ENCODE measurements at places on chromosomes 7 and 10.
A peak's percentile ranks its signal among the peaks of the same experiment; 100 is the strongest.

DNA sequence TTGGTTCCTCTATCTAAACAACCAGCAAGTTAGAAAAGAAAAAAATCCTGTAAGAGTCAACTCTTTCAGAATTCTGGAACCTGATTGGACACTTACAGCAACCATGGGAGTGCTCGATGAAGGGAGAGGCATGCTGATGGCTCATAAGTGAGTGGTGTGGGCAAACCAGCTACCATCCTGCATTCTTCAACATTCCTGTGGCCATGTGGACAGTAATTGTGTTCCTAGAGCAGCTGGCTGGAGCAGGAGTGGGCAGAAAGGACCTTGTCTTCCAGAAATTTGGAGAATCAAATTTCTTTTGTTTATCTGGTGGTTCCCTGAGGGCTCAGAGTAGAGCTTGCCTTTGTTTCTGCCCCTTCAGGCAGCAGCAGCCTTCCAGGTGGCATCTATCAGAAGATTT, 22.5 kb upstream of the MYL7 start:
- no peak for DNase-seq

GRCh38 chr10:11714750-11715365, 27.3 kb upstream of the ECHDC3 start:
- DNase-seq: no peak

- DNase-seq: no peak
These were observed 153.1 kb downstream of the CDK14 start for GRCh38 chr7:90749262-90749661.

DNA sequence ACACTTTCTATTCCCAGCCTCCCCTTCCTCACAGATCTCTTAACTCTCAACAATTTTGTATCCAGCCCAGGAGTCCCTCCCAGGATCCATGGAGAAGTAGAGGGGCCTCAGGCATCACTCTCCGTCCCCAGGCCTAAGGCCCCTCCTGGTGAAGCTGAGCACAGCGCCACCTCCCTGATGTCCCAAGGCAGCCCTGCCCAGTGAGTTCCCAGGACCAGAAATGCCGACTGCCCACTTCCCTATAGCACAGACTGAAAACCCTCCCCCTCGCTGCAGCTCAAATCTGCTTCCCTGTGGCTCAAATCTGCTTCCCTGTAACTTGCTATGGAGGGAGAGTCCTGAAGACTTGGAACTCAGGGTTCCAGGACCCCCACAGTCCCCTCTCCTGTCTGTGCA, 35.6 kb downstream of the YKT6 start:
- DNase-seq: no peak

- no peak for DNase-seq
These were observed 59.9 kb upstream of the ECHDC3 start for GRCh38 chr10:11682267-11682683.

DNA sequence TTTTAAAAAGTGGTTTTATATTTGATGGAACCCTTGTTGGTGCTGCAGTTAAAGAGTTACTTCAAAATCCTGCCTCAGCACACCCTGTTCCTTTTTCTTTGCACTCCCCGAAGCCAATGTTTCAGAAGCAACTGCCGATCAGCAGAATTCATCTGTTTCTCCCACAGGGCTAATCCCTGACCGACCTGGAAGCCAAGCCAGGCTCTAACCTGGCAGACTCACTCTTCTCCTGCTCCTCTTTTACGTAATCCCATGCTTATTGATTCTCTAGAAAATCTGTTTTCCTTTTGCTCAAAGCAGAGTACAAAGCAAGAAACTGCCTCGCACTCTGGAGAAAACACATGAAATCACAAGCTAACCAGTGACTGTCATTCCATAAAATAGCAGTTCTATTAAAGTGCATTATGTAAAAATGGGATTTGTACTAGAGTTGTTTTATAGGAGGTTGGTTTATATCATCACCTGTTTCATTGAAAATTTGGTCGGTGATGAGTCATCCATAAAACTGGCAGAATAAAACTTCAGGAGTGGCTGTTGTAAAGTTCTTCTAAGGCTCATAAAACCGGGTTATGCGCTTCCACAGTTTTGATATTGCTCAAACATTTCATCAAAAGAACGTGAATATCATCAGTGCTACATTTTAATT, 99.9 kb downstream of the CNTNAP2 start:
- no peak for DNase-seq

GRCh38 chr10:4029866-4030265, 244.9 kb upstream of the KLF6 start:
- no peak for DNase-seq

DNA sequence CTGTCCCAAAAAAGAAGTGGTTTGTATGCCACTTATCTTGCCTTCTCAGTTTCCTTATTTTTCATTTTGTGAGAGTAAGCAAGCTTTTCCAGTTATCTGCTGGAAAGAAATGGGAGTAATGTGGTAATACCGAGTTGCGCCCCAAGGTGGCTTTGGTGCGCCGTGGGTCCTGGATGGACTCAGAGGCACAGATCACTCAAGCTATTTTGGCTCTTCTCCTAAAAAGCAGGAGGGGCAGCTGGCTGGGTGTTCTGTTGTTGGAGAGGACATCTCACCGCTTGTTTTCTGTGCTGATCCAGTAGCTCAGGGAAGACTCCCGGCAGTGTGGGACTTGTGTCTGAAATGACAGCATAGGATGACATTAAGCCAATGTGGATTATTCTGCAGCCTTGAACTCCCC, 16.4 kb downstream of the PRKRIP1 start:
- no peak for DNase-seq

DNA sequence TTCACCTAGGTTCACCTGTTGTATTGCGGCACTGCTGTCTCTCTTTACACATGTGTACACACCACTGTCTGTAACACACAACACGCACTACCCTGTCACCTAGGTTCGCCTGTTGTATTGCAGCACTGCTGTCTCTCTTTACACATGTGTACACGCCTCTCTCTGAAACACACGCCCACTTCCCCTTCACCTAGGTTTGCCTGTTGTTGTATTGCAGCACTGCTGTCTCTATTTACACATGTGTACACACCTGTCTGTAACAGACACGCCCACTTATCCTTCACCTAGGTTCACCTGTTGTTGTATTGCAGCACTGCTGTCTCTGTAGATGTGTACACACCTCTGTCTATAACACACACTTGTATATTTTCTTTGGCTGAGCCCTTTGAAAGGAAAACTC, 51.5 kb downstream of the WDR37 start:
- no peak for DNase-seq

DNA sequence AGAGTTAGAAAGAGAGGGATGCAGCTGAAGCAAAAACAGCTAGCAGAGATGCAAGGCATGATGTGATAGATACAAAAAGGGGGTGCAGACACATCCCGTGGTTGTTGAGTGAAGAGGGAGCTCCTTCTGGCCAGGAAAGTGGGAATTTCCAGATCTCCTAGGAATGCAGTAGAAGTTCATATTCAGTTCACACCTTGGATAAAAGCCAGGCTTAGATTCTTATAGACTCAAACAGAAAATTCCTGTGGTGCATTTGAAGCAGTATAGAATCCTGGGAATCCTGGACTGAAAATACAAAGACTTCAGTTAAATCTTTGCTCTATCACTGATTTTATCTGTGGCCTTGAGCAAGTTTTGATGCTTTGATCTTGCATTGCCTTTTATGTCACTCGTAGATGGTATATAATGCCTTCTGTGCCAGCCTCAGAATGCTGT, 33.9 kb downstream of the SGPL1 start:
- DNase-seq: no peak

GRCh38 chr10:35605191-35605590, at the start of gene GJD4:
Gene GJD4 (plus strand): TSS chr10:35605341. CDS start chr10:35605568, 227 bp downstream.
- no peak for DNase-seq

- DNase-seq: no peak
These were observed 97.7 kb upstream of the RPA3 start for GRCh38 chr7:7816084-7816483.

DNA sequence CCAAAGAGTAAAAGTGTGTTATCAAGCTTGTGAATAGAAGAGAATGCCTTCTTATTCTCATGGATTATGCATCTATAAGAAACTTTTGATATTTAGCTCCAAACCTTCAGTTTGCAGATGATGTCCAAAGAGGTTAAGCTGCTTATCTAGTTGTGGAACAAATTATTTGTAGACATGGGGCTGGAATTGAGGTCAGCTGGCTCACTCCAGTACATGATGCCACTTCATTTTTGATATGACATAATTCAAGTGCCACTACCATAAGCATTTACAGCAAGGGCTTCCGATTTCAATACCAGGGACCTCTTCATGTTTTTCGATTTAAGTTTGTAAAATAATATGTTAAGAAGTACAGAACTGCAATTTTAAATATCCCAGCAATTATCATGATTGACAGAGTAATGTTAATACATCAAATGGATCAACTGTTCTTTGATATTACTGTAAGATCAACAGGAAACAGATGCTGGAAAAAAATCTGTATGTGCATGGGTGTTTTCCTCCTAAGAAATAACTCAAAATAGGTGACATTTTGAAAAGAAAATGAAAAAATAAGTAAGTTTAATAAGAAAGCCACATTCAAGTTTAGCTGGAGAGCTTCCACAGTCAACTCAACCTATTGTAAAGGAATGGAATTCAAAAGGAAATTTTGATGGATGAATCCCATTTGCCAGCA, 12.7 kb downstream of the FAM3C start:
- DNase-seq: no peak

DNA sequence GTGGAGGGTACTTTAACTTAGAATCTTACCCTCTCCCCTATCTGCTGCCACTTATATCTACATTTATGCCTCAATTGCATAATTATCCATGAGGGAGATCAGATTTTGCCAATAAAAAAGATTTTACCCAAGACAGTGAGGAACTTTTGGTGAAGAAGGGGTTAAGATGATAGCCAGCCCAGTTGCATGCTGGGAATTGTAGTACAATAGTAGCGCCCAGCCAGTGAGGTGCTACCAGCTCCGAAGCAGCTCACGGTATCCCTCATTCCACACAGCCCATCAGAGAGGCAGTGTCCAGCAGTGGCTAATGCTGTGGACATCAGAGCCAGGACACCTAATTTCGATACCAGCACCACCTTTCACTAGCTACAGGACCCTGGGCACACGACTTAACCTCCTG, 5.9 kb upstream of the LGI1 start:
- no peak for DNase-seq

- peak; percentile 36 for DNase-seq
These were observed 4.1 kb downstream of the ERCC6 start for GRCh38 chr10:49534670-49535381.

GRCh38 chr10:43852644-43853214, 204.0 kb upstream of the ZNF32 start:
- no peak for DNase-seq

- peak; percentile 30 for DNase-seq
These were observed 29.4 kb downstream of the GRID1 start for GRCh38 chr10:86337121-86337601.

GRCh38 chr10:86345859-86346798, 20.5 kb downstream of the GRID1 start:
- DNase-seq: no peak

GRCh38 chr7:149494738-149495368, 2.8 kb downstream of the ZNF746 start:
- no peak for DNase-seq

DNA sequence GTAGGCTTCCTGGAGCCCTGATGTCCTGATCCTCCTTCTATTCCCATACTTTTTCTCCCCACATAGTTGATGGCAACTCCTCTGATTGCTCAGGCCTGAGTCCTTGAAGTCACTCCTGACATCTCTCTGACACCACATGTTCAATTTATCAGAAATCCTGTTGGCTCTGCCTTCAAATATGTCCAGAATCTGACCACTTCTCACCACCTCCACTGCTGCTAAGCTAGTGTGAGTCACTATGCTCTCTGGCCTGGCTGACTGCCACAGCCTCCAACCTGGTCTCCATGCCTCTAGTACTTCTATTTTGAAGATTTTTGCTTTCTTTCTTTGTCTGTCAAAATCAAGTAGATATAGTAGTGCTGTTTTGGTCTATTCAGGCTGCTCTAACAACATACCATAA, 53.0 kb downstream of the TMEM229A start:
- no peak for DNase-seq

DNA sequence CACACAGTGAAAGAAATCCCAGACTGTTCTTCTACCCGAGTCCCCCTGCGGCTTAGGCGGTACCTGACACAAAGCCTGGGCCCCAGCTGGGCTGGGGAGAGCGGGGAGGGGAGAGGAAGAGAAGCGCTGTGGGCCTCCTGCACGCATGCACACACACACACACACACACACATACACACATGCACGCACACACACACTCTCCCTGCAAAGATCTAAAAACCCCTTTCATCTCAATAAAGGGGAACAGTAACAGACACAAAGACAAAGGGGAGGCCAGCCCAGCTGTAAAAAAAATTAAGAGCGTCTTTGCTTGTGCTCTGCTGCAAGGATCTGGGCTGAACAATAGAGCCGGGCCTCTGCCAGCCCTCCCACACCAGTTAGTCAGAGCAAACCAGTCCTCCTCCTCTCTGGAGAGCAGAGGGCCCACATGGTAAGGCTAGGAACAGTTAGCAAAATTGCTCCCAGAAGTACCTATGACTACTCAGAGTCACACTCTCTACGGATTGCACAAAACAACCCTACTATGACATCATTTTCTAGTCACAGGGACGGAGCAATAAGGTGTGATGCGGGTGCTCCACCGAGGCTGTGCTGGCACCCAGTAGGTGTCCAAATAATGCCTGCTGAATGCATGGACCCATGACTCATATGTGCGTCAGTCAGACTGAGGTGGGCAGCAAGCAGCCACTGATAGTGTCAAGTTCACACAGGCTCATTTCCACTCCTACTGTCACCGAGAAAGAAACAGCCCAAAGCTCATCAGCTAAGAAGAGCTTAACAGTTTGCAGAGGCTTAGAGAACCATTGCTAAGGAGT, 9.2 kb downstream of the ITPRIP start:
- DNase-seq: no peak

DNA sequence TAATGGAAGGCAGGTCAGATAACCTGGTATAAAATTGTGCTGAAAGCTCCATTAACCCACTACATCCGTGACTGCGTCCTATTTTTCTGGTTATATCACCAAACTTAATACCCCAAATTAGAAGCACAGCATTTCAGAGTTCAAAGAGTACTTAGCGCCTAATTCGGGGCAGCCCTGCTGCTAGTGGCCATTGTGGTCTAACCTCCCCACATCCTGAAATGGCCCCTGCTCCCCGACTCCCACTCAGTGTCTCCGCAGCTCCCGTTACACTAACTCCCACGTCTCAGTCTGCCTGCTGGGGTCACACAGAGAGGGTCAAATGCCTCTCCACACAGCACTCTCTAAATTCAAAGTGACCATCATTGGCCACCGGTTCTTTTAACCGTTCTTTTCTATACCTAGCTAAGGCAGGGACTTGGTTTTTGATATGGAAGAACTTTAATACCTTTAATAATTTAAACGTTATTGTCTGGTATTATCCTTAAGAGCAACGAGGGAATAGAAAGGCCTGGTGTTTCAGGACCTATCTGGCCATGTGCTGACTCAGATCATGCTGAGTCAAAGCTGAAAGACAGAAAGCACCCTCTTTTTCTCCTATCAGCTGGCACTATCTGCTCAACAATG, 117.1 kb downstream of the KMT2E start:
- DNase-seq: no peak

GRCh38 chr10:21145751-21146435, 248.8 kb upstream of the NEBL start:
- no peak for DNase-seq

- peak; percentile 60 for DNase-seq
These were observed 5.7 kb downstream of the KAZALD1 start for GRCh38 chr10:101067356-101068083.

Data from GM18507 (cell line).